Activated T-cell treated with anti-CD3 and anti-CD28 coated beads, Interleukin-2, amount 50 U/mL, for 72 hours (primary cell): ENCODE measurements at places on chromosomes 13 and 19. TPM values are rescaled to one million over a fixed set of nuclear protein-coding genes. Genes with fewer than 3 reads are reported as not detected.

The ARHGEF7 gene
- total RNA-seq, result 55.1 TPM

The LYPD3 gene
- total RNA-seq, result 3.1 TPM

The SELENOV gene
- total RNA-seq, result not detected

The GARIN5A gene
- total RNA-seq, result 0.76 TPM

The RYR1 gene
- 3.3 TPM for total RNA-seq

DNA sequence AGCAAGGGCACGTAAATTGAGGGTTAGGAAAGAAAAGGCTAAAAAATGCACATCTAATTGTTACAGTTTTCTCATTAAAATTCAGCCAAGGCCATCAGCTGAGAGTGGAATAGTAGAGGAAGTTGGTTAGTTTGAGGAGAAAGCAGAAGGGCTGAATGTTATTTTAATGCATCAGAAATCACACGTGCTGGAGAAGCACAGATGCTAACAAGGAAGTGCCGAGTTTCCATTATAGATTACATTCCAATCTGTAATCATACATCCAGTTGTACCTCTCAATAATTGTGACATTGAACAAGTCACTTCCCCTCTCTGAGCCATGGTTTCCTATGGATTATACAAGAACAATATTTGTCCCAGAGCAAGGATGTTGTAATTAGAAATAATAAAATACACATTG lies 25.1 kb downstream of the FPR3 start:
- H3K4me1 ChIP-seq, result no peaks in the 10 kb centered on the region
- peaks cover 12% of the 10 kb centered on the region for H3K36me3 ChIP-seq
- no peaks in the 10 kb centered on the region for H3K27me3 ChIP-seq

DNA sequence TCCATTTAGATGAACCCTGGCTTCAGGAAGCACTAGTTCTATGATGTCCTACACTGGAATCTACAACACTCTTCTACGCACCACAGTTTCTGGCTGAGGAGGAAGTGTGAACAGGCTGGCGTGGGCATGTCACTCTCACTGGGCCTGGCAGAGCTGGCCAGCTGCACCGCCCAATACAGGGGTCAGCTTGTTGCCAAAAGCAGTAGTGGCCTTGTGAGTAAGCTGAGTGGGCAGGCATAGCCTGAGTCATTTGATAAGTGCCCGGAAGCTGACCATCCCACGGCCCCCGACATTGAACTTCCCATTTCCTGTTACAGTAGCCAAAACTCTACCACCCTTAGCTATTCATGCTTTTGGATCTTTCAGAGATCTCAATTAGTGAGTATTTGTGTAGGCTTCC lies 240.9 kb upstream of the SERP2 start:
- H3K4me3 ChIP-seq, result no peak overlapping the region
- H3K36me3 ChIP-seq, result no peaks in the 10 kb centered on the region
- peaks cover 11% of the 10 kb centered on the region for H3K4me1 ChIP-seq
- H3K27ac ChIP-seq, result no peak overlapping the region

DNA sequence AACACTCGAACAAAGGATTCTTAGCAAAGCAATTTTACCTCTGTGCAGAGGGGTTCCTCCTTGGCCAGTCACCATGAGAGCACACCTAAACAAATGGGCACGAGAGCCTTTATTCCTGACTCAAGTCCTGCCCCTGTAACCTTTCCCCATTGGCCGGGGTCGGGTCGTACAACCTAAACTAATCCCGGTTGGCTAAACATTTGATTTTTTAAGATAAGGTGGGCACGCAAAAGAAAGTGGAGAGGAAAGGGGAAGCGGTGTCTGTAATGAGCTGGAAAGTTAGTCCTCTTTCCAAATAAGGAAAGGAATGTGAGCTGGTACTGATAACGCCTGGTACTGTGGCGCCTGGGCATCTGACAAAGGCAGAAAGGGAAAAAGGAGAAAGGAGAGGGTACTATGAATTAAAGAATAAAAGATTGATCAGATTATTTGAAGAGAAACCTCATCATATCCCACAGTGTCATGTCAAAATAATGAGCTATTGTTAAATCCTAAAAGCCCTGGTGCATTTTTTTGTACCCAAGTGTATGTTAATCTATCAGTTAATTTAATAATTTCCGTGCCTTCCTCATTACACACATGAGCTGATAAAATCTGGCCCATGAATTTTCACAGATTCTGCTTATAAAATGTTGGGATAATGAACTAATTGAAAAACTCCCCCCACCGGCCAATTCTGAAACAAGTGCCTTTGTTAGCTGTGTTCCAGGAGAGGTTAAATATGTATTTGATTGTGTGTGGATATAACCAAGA lies 335.7 kb downstream of the RFC3 start:
- no peak overlapping the region for H3K4me3 ChIP-seq
- peaks cover 20% of the 10 kb centered on the region for H3K4me1 ChIP-seq
- no peak for DNase-seq
- no peak overlapping the region for H3K27ac ChIP-seq

DNA sequence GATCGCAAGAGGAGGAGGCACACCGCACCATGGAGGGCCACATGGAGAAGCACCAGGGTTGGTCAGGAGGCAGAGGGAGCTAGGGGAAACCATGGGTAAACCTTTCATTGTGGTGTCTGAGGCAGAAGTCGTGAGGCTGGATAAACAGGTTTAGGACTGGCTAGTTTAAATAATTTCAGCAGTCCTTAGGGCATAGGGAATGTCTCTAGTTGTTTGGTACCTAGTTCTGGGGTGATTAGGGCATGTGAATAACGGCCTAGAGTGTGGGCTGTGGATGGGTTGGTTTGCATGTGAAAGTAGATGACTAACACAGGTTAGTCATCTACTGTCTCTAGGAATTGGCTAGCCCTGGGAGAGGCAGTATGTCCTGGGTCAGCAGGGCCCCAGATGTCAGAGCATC lies 102.3 kb downstream of the STOML3 start:
- H3K27ac ChIP-seq, result no peak overlapping the region
- peaks cover 41% of the 10 kb centered on the region for H3K27me3 ChIP-seq
- no peaks in the 10 kb centered on the region for H3K36me3 ChIP-seq
- DNase-seq, result no peak
- peaks cover 6% of the 10 kb centered on the region for H3K4me1 ChIP-seq
- no peak overlapping the region for H3K4me3 ChIP-seq

DNA sequence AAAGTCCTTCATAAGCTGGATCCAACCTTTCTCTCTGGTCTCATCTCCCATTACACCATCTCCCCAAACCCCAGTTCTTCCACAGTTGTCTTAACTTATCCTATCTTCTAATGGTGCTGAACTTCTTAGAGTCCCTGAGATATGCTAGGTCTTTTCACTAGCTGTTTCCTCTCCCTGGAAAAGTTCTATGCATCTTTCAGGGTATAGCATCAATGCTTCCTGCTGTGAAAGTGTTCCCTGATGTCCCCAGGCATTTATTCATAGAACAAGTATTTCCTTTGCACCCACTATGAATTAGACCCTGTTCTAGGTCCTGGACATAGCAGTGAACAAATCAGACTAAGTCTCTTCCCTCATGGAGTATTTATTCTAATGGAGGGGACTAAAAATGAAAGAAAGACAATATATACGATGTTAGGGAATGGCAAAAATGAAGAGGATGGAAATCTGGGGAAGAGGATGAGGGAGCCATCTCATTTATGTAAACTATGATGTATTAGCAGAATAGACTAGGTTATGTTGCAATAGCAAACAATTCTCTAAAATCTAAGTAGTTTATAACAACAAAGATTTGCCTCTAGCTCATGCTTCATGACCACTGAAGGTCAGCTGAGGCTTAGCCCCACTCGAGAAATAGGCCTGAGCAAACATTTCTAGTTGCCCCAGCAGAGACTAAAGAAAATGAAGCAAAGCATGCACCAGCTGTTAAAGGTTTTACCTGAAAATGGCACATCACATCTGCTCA lies 120.0 kb downstream of the CYSLTR2 start:
- DNase-seq, result no peak
- no peak overlapping the region for H3K27ac ChIP-seq
- H3K4me1 ChIP-seq, result peaks cover 33% of the 10 kb centered on the region
- peaks cover 33% of the 10 kb centered on the region for H3K27me3 ChIP-seq

DNA sequence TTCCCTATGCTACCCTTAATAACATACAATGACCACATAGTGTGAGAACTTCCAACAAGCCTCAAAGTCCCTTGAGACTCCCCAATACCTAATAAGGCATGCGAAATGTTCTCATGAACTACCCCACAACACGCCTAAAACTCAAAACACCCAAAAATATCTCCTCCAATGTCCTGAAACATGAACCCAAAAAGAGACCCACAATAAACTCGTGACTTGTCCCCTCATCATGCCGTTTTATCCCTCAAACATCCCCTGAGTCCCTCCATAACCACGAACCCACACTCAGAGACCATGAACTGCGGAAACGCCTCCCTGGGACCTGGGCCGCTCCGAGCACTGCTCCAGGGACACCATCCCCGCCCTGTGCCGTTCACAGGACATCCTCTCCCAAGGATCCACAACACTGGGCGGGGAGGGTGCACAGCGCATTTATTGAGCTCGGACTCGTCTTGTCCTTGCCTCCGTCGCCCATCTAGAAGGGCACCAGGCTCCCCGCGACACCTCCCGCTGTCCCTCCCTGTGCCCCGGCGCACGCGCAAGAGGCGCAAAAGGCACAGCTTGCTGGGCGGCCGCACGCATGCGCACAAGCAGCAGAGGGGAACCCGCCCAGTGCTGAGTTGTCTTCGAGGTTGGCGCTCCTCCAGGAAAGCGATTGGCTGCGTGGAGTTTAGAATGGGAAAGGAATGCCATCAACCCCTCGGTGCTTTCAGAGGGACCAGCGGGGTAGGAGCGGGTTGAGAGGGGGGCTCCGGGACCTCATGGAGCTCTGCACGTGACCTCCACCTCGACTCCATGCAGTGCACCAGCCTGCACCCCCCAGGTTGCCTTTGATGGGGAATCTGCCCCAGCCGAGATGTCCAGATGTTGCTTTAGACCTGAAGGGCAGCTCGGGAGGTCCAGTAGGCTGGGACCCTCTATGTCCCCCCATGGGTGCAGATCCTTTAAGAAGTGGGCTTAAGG lies 8.8 kb downstream of the FXYD3 start:
- peak; percentile 90 for DNase-seq
- H3K36me3 ChIP-seq, result no peaks in the 10 kb centered on the region
- H3K4me1 ChIP-seq, result peaks cover 16% of the 10 kb centered on the region
- H3K27me3 ChIP-seq, result no peaks in the 10 kb centered on the region

DNA sequence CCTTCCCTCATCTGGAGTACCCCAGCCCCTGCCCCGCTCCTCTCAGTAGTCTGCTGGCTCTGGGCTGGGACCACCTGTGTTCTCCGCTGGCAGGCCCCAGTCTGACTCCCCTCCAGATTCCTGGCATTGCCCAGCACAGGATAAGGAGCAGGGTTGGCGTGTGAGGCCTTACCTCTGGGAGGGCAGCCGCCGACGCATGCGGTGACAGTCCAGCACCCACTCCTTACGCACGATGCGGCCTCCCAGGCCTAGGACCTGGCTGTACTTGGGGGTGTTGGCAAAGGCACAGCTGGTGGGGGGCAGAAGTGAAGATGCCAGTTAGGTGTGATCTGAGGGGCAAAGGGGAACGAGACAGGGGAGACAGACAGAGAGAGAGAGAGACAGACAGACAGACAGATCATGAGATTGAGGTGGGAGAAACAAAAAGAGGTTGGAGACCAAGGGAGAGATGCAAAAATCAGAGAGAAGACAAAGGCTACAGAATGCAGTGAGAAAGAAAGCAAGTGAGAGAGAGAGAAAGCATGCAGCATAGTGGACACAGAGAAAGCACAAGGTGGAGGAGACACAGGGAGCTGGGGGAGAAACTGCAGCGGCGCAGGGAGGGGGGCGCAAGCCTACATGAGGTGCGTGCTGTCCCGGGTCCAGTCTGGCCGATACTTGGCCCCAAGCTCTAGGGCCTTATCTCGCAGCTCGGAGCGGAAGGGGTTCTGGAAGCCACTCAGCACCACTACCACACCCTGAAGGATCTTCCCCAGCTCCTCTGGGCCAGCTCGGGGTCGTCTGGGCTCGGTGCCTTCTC lies 18.6 kb downstream of the ZNF575 start:
- H3K4me3 ChIP-seq, result no peak overlapping the region
- peak overlapping the region; percentile 2 for H3K27ac ChIP-seq
- no peak for DNase-seq
- H3K36me3 ChIP-seq, result peaks cover 9% of the 10 kb centered on the region
- H3K4me1 ChIP-seq, result peaks cover 10% of the 10 kb centered on the region
- H3K27me3 ChIP-seq, result no peaks in the 10 kb centered on the region

DNA sequence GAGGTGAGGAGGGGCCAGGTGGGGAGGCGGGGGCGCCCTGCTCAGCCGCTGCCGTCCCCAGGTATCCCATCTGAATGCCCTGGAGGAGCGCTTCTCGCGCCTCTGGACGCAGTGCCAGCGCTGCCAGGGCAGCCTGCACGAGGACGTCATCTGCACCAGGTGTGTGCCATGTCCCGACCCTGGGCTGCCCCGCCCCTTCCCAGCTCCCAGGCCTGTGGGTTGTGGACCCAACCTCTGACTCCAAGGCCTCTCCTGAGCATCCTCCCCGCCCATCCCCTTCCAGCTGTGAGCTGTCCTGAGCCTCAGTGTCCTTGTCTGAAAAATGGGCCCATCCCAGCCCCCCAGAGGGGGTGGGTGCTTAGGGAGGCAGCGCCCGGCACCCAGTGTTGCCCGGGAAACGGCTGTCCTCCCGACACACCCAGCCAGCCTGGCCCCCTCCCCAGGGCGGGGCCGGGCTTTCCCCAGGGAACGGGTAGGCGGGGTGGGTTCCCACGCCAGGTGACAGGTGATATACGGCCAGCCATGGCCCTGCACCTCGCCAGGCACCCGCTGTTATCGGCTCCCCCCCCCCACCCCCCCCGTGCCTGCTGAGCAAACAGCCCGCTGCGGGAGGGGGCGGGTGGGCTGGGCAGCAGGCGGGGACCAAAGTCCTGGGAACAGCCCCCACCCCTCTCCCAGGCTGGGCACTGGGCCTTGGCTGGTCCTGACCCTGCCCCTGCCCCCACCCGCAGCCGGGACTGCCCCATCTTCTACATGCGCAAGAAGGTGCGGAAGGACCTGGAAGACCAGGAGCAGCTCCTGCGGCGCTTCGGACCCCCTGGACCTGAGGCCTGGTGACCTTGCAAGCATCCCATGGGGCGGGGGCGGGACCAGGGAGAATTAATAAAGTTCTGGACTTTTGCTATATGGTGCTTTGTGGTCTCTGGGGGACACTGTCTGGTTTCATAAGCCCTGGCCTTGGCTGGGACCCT lies 1.3 kb upstream of the SPIB start:
- H3K4me1 ChIP-seq, result peaks cover 30% of the 10 kb centered on the region
- H3K27ac ChIP-seq, result no peak overlapping the region
- peaks cover 8% of the 10 kb centered on the region for H3K36me3 ChIP-seq
- H3K27me3 ChIP-seq, result peaks cover 25% of the 10 kb centered on the region
- H3K4me3 ChIP-seq, result no peak overlapping the region

DNA sequence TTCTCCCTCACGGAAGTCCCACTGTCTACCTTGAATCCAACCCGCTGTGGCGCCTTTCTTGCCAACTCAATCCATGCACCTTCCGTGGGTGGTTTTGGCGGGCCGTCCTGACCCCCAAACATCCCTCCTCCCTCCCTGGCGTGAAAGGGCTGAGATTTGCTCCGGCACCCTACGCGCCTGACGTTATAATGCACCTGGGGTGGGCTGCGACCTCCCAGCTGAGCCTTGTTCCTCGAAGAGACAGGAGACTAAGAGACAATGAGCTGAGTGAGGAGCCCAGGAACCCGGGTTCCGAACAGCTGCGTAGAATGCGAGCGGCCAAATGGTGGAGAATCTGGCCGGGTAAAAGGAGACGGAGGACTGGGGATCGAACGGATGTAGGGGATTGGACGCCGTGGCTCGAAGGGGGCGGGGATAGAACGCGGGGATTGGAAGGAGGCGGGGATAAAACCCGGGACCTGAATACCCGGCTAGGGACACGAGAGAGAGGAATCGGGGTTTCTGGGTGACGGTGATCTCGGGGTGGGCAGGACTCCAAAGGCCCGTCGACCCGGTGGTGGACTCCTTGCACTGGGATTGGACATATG lies at the start of gene CPT1C:
Gene CPT1C, plus strand, starts transcription at position 461 of the 587 bp plus-strand sequence. CDS start 1,137 bp downstream, outside the sequence.
- peaks cover 28% of the 10 kb centered on the region for H3K4me1 ChIP-seq
- peaks cover 13% of the 10 kb centered on the region for H3K27me3 ChIP-seq
- peaks cover 5% of the 10 kb centered on the region for H3K36me3 ChIP-seq
- peak within 1 kb of the TSS; percentile 58 for H3K27ac ChIP-seq
- peak within 1 kb of the TSS; percentile 84 for H3K4me3 ChIP-seq
